ENCODE measurements at places on chromosomes 6 and 20.

DNA sequence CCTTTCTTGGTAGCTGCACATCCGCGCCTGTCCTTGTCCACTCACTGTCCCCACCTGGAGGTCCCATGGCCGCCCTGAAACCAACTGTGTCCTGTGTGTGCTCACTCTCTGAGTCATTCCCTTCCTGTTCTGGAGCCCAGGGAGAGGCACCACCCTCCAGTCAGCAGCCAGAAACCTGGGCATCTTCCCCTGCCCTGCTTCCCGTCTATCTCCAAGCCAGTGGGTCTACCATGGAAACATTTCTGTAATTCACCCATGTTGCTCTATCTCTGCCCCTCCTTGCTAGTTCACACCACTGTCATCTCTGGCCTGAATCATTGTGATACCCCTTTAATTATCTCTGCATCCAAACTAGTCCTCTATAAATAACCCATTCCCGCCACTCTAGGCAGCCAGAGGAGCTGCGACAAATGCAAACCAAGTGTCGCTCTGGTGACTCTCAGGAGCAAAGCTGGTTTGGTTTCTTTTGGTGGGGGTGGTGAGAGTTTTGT lies 28.8 kb upstream of the SYNJ2 start:
- no peak for DNase-seq

GRCh38 chr6:89562093-89562973 lies 76.2 kb downstream of the LYRM2 start:
- DNase-seq, result no peak

DNA sequence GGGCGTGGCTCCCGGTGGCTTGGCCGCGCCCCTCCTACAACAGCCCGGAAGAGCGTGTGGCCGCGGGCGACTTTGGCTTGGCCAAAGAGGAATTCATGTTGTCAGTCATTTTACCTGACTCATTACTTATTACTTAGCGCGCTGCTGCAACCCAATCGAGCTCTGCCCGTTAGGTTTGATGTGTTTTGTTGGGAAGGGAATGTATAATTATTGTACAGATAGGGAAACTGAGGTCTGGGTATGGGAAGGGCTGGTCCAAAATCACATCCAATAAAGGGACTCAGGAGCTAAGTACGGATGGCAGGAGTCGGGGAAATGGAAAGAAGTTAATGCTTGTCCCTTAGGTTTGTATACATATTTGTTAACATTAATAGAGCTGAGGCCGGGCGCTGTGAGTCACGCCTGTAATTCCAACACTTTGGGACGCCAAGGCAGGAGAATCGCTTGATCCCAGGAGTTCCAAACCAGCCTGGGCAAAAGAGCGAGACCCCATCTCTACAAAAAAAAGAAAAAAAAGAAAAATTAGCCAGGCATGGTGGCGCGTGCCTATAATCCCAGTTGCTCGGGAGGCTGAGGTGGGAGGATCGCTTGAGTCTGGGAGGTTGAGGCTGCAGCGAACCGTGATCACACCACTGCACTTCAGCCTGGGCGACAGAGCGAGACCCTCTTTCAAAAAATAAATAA lies 639 bp upstream of the ZNF335 start:
- no peak for DNase-seq

GRCh38 chr6:139371421-139372203 lies 2.8 kb downstream of the CITED2 start:
- DNase-seq, result no peak

- DNase-seq, result no peak
Measured at GRCh38 chr20:59378396-59378795, 78.0 kb downstream of the EDN3 start.

- no peak for DNase-seq
Measured at GRCh38 chr6:158509465-158509864, 50.4 kb upstream of the TMEM181 start.
